Activated T-helper 17 cell treated with anti-CD3 and anti-CD28 coated beads, Interleukin-2, amount 50 U/mL, for 72 hours (primary cell): ENCODE measurements at places on chromosomes 12 and 14.
A peak's percentile ranks its signal among the peaks of the same experiment; 100 is the strongest.

- no peak overlapping the region for H3K27ac ChIP-seq
- no peak for ATAC-seq
- no peaks in the 10 kb centered on the region for H3K36me3 ChIP-seq
- H3K4me3 ChIP-seq, result no peak overlapping the region
- no peaks in the 10 kb centered on the region for H3K4me1 ChIP-seq
These were observed 299.0 kb downstream of the TTC6 start for GRCh38 chr14:37894463-37894862.

GRCh38 chr12:69254046-69254445, 14.7 kb downstream of the CPSF6 start:
- ATAC-seq, result peak; percentile 86
- peaks cover 22% of the 10 kb centered on the region for H3K4me1 ChIP-seq
- no peak overlapping the region for H3K4me3 ChIP-seq

- no peak overlapping the region for H3K4me3 ChIP-seq
- H3K36me3 ChIP-seq, result no peaks in the 10 kb centered on the region
- H3K27me3 ChIP-seq, result no peaks in the 10 kb centered on the region
- ATAC-seq, result no peak
These were observed 24.4 kb downstream of the HSD17B6 start for GRCh38 chr12:56787498-56787897.

DNA sequence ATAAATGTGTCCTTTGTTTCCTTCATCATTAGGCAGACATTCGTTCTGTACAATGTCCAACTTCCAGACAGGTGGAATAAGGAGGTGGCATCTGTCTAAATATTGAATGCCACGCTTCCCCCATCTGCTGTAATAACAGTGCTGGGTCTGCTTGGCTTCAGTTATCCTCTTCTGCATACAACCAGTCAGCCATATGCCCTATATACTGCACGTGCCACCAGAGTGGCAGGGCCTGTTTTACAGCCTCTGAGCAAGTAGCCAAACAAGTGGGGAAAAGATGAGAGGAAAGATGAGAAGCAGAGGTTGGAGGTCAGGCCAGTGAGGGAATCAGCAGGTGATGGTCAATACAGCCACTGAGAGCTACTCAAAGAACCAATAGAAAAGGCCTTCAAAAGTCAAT, 55.4 kb downstream of the OTX2 start:
- peaks cover 6% of the 10 kb centered on the region for H3K27me3 ChIP-seq
- H3K27ac ChIP-seq, result no peak overlapping the region
- no peak overlapping the region for H3K4me3 ChIP-seq
- H3K36me3 ChIP-seq, result no peaks in the 10 kb centered on the region

DNA sequence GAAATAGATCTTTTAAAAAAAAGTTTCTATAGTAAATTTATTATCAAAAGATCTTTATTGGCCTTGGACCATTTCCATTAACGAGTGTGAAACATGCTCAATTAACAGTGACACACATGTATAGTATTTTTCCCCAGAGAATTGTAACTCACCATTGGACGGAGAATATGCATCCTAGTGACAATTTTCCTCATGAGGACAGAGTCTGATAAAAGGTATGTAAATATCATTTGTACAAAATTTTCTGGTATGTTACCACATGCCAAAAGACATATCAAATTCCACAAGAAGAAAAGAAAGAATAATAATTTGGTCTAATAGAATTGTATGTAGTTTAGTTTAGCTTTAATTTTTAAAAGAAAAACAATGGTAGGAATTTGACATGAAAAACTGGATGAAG, 1096.0 kb upstream of the FLRT2 start:
- no peak overlapping the region for H3K4me3 ChIP-seq
- no peaks in the 10 kb centered on the region for H3K27me3 ChIP-seq
- H3K4me1 ChIP-seq, result no peaks in the 10 kb centered on the region
- no peaks in the 10 kb centered on the region for H3K36me3 ChIP-seq
- ATAC-seq, result no peak
- no peak overlapping the region for H3K27ac ChIP-seq

GRCh38 chr12:30827101-30828066, 72.6 kb upstream of the CAPRIN2 start:
- no peak overlapping the region for H3K4me3 ChIP-seq
- no peaks in the 10 kb centered on the region for H3K4me1 ChIP-seq
- H3K36me3 ChIP-seq, result no peaks in the 10 kb centered on the region

DNA sequence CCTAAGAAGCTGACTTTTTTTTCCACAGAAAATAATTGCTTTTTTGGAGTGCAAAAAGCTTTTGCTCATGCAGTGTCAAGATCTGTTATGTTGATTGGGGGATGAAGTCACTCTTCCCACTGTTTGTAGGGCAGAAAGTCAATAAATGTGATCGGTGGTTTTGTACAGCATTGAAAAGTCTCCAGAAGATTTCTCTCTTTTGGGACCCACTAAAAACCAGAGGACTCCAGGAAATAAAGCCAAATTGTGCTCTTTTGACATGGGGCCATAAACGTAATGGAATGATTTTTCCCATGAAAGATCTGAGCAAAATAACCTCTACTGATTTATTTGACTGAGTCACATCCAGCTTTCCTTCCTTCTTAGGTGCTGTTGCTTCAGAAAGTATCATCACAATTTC, 122.5 kb downstream of the SNAPC1 start:
- no peak overlapping the region for H3K4me3 ChIP-seq
- ATAC-seq, result no peak
- peaks cover 4% of the 10 kb centered on the region for H3K4me1 ChIP-seq
- H3K27me3 ChIP-seq, result peaks cover 31% of the 10 kb centered on the region

GRCh38 chr12:102300824-102301461, 103.3 kb upstream of the PMCH start:
- H3K27me3 ChIP-seq, result no peaks in the 10 kb centered on the region
- H3K27ac ChIP-seq, result no peak overlapping the region
- no peak overlapping the region for H3K4me3 ChIP-seq
- no peaks in the 10 kb centered on the region for H3K4me1 ChIP-seq
- peak; percentile 81 for ATAC-seq
- no peaks in the 10 kb centered on the region for H3K36me3 ChIP-seq

GRCh38 chr14:87133073-87133801, 859.7 kb downstream of the GALC start:
- no peaks in the 10 kb centered on the region for H3K27me3 ChIP-seq
- no peaks in the 10 kb centered on the region for H3K4me1 ChIP-seq
- H3K36me3 ChIP-seq, result no peaks in the 10 kb centered on the region
- ATAC-seq, result no peak

DNA sequence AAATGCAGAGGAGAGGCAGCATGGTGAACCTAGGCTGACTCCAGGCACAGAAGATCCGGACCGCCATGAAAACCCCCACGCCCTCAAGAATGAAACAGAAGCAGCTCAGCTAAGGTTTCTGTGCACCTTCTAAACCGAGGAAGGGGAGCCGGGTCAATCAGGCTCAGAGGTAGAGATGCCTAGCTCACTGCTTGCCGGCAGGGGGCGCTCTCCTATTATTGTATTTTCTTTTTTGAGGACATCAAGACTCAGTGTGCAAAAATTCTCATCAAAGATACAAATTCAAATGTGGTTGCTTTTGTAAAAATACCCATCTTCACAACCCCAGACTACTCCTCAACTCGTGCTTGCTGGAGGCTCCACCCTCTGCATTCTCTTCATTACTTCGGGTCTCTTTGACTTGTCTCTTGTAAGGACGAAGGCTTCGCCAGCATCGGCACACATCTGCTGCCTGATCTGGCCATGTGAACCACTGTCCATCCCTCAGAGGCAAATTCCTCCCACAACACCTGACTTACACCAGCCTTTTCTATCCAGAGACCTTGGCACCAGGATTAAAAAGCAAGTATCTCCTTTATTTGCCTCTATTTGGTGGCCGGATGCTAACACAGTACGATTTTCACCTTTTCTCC, 33.4 kb upstream of the RNASE3 start:
- H3K4me3 ChIP-seq, result no peak overlapping the region
- H3K27ac ChIP-seq, result no peak overlapping the region
- peak; percentile 78 for ATAC-seq
- peaks cover 34% of the 10 kb centered on the region for H3K27me3 ChIP-seq

DNA sequence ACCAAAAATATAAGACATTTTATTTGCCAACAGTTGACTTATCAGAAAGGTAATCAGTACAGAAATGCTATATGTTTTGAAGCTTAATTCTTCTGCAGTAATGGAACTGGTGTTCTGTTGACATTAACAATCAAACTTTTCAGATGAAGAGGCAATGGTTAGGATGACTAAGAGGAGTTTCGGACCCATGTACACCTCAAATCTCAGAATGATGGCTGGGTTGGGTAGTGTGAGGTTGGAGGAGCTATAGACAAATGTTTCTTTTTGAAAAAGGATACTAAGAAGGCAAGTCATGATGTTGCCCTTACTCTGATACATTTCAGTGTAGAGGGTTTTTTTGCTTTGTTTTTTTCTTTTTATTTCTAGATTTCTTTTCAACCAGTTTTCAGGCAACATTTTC, 66.9 kb downstream of the KNTC1 start:
- H3K4me1 ChIP-seq, result peaks cover 4% of the 10 kb centered on the region
- ATAC-seq, result peak; percentile 99
- H3K36me3 ChIP-seq, result peaks cover 77% of the 10 kb centered on the region
